Femur (tissue), 1 donor: ENCODE measurements at places on chromosomes 5 and 9.

DNA sequence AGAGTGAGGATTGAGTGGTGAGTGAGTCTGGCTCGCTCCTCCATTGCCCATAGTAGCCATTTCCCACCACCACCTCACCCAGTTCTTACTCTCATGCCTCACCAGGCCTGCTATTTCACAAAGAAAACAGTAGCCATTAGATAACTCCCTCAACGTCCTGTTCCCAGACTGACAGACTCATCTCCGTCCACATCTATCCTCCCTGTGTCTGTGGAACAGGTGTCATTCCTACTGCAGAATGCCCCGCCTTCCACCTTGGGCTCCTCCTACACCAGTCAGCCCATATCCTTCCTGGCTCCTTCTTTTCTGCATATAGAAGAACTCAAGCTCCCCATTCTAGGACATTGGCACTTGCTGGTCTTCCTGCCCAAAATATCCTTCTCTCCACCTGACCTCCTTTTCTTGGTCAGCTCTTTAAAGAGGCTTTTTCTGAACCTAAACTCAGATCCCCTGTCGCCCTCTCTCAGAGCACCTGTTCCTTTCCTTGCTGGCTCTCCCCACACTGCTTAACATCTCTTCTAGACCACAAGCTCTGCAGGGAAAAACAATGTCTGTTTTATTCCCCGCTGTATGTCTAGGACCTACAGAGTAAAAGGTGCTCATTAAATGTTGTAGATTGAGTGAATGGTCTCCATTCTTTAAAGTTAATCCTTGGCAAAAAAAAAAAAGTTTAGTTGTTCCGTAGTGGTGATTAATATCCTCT, 3.2 kb downstream of the TNFAIP8 start:
- no peak for DNase-seq

GRCh38 chr5:149496166-149496565, 55.1 kb downstream of the CSNK1A1 start:
- no peak for DNase-seq

DNA sequence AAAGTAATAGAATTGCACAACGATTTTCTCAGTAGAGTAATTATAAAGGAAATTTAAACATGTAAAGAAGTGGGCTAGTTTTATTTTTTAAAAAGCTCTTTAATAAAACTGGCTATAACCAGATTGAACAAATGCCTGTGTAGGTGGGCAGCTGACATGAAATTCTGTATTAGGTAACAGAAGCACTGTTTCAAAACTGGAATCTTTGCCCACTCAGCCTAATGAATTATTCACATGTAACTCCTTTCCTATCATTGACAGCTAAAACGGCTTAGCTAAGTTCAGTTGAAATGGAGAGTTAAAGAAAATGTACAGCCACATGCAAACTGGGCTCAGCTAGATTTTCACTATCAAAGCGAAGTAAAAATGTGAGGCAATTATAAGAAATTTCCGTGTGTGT, 1300.1 kb upstream of the ACO1 start:
- no peak for DNase-seq

DNA sequence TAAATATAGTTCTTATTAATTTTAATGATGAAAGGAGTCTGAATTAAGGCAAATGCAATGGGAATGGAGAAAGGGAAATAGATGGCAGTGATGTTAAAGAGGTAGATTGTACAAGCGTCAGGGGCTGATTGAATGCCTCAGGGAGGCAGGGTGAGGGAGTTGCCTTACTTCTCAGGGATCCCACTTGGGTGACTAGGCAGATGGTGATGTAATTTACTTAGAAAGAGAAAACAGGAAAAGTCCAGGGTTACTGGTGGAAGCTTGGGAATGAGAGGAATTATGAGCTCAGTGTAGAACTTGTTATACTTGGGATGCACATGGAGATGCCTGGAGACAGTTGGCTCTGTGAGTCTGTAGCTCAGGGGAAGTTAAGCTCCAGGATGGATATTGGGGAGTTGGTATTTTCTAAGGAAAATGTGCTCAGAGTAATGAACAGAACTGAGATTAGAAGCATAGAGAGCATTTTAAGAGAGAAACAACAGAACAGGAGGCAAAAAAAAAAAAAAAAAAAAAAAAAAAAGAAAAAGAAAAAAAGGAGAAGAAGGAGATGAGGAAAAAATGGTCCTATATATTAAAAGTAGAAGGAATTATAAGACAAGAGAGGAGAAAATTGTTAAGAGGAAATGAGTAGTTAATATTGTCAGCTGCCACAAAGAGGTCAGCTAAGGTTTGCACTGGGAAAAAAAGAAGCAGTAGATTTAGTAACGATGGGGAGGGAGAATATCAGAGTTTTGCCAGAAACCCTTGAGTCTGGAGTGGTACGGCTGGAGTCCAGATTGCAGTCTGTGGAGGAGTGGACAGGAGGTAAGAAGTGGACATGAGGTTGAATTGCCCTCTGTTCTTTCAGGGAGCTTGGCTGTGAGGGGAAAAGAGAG, 88.0 kb upstream of the ELL2 start:
- DNase-seq = no peak

DNA sequence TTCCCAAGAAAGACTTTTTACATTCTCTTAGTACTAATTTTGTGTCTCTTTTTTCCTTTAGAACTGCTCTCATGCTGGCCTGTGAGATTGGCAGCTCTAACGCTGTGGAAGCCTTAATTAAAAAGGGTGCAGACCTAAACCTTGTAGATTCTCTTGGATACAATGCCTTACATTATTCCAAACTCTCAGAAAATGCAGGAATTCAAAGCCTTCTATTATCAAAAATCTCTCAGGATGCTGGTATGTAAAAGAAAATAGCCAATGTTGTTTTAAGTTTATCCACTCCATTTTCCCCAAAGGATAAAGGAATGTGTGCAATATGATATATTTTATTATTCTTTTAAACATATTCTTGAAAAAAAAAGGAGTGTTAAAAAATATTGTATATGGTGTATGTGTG, 27.3 kb upstream of the TTC23L start:
- DNase-seq = no peak

DNA sequence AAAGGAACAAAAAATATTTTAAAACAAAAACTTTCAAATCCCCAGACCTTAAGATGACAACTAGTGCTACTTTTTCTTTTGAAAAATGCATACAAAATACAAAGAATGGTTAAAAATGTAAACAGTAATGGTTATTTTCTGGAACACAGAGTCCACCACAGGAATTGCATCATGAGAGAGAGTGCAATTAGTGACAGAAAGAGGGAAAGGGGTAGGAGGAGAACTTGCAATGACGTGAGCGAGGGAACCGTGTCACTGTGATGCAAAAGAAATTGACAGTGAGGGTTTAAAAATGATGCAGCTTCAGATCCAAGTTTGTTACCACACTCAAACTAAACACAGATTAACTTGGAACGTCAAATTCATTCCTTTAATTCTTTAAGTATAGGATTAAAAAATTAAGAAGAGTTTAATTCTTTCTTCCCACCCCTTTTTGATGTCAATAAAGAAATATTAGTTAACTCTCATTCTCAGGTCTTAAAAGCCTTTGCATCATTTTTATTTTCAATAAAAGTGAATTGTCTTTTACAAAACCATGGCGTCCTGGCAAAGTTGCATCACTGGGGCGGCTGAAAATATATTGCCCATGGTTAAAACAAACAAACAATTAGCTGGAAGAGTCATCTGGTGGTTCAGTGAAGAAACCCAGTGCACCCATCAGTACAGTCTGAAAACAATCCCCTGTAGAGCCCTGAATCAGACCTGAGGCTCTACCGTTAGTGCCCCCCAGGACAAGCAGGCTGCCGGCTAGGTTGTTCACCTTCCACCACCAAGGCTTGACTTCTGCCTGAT, 39.5 kb downstream of the MACROH2A1 start:
- DNase-seq = no peak

- DNase-seq = no peak
These were observed 303.9 kb downstream of the TENT4A start for GRCh38 chr5:7016999-7017747.

GRCh38 chr5:72402959-72403628, 82.9 kb downstream of the PTCD2 start:
- DNase-seq = peak; percentile 44

DNA sequence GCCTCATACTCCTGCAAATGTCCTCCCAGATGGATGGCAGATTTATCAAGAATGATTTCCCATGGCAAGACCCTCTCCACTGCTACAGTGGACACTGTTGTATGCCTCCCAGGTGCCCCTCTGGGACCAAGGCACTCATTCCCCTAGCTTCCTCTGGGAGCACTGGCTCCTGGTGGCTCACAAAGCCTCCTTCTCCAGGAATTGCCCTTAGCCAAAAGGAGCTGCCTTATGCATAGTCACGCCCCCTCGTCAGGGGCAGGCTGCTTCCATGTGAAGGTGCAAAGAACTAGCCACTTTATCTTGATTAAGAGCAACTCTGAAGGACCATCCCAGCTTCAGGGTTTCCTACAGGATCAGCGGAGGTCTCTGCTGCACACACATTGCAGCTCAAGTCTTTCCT, 358.1 kb downstream of the CDK5RAP2 start:
- no peak for DNase-seq
